ENCODE measurements at places on chromosomes 11 and 22. TPM values are rescaled to one million over a fixed set of nuclear protein-coding genes. Genes with fewer than 3 reads are reported as not detected.

Gene NLRP14
- total RNA-seq, result not detected

Gene SORL1
- 74.0 TPM for total RNA-seq

DNA sequence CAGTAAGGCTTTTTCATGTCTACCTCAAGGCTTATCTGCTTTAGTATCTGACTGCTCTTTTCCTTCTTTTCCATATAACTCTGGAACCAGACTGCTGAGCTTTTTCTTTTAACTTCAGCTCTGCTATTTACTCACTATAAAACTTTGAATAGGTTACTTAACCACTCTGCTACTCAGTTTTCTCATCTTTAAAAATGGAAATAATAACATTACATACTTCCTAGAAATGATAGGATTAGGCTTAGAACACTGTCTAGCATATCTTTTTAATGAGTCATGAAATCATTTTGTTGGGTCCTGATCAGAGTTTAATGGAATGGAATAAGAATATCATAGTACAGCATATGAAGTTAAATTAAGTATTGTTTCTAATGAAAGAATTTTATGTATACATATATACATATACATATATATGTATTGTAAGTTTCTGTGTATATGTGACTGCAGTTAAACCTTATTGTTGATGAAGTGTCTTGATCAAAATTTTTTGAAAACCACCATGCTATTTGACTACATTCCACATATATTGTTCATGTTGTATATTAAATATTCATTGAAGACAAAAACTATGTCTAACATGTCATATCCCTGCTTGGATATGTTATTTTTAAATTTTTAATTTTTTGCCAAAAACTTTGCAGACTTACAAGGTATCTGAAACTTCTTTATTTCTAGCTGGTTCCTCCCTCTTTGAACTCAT lies 120.2 kb downstream of the METTL15 start:
- no peaks in the 10 kb centered on the region for H3K4me1 ChIP-seq
- no peaks in the 10 kb centered on the region for H3K27me3 ChIP-seq
- H3K36me3 ChIP-seq, result no peaks in the 10 kb centered on the region
- DNase-seq, result no peak
- H3K4me3 ChIP-seq, result no peak overlapping the region

DNA sequence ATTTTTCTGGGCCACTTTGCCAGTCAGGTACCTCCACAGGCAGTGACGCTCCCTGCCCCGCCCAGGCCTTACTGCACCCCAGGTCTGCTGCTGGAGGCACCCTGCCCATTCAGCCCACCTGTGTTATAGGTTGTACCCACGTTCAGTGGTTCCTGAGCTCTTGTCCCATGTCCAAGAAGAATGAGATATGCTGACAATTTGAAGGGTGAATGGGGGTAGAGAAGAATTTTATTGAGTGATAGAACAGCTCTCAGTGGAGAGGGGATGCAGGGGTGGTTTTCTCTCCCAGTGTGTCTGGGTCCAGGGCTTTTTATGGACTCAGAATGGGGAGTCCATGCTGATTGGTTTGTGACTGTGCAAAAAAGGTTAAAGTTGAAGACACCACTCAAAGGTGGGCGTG lies 149.7 kb downstream of the LDLRAD3 start:
- H3K27me3 ChIP-seq, result no peaks in the 10 kb centered on the region
- H3K27ac ChIP-seq, result no peak overlapping the region
- H3K36me3 ChIP-seq, result no peaks in the 10 kb centered on the region
- DNase-seq, result no peak

DNA sequence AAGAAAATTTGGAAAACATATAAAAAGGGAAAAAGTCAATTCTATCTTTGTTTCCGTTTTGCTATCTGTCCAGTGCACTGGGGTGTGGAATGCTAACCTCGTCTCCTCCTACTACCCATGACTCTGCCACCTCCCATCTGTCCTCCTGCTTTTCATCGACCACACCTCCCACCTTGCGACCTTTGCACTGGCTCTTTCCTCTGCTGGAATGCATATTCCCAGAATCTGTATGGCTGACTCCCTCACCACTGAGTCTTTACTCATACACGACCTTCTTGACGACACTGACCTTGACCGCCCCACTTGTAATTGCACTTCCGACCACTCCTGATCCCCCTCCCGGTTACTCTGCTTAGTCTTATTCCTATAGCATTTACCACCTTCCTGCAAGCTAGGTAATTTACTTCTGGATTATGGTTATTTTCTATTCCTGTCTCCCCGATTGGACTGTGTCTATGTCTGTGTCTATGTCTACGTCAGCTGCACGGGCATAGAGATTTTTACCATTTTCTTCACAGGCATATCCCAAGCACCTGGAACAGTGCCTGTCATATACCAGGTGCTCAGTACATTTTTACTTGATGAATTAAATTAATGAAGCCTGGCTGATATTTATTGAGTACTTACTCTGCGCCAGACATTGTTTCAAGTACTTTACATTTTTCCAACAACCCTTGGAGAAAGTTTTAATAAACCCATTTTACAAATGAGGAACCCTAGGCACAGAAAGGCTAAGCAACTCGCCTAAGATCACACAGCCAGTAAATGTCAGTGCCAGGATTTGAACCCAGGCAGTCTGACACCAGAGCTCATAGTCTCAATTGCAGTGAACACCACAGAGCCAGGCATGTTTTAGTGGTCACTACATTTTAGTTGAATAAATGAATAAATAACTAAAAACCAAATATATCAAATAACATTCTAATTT lies 89.3 kb upstream of the SLC22A12 start:
- DNase-seq, result no peak
- no peaks in the 10 kb centered on the region for H3K36me3 ChIP-seq
- peaks cover 6% of the 10 kb centered on the region for H3K4me1 ChIP-seq
- H3K27ac ChIP-seq, result no peak overlapping the region
- no peak overlapping the region for H3K4me3 ChIP-seq
- peaks cover 8% of the 10 kb centered on the region for H3K27me3 ChIP-seq

GRCh38 chr22:38523029-38523428 lies 16.9 kb upstream of the DDX17 start:
- H3K4me3 ChIP-seq, result no peak overlapping the region
- peaks cover 10% of the 10 kb centered on the region for H3K27me3 ChIP-seq
- H3K36me3 ChIP-seq, result no peaks in the 10 kb centered on the region
- DNase-seq, result no peak
- H3K4me1 ChIP-seq, result no peaks in the 10 kb centered on the region

DNA sequence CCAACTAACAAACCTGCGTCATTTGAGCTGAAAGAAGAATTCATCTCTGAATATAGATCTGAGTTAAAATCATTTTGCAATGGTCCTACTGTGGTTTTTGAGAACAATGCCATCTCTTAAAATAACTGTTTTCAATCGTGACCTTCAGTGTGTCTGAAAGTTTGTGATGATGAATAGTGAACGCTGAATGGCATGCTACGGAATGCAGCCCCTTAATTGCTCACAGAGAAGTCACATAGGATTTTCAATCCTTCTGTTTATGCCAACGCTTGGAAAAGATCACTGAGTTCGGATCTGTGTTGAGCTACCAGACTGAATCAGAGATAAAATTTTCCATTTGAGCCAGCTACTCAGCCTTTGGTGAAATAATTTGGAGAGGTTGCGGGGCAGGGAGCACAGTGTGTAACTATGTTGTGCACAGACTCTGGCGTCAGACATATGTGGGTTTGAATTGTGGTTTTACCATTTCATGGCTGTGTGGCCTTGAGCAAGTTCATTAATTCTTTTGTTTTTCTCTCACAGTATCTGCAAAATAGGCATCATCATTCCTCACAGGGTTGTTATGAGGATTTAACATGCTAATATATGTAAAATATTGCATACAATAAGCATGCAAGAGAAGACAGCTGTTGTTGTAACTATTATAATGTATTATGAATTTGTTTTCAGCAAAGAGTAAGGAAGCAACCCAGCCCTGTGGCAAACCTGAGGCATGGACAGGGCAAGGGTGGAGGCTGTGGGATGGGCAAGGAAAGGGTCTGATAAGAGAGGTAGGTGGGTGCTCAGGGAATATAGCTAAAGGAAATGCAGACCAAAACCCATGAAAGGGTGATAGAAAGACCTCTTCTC lies 679.9 kb downstream of the KCNA4 start:
- H3K4me3 ChIP-seq, result no peak overlapping the region
- no peaks in the 10 kb centered on the region for H3K36me3 ChIP-seq
- no peaks in the 10 kb centered on the region for H3K27me3 ChIP-seq
- H3K27ac ChIP-seq, result no peak overlapping the region

All from lower lobe of right lung (tissue), 2 donors.